ENCODE measurements at places on chromosomes 5 and 9.

- H3K4me1 ChIP-seq, result peaks cover 2% of the 10 kb centered on the region
- DNase-seq, result no peak
- H3K27ac ChIP-seq, result no peak overlapping the region
- H3K4me3 ChIP-seq, result no peak overlapping the region
These were observed 651.0 kb upstream of the RORB start for GRCh38 chr9:73845954-73846690.

GRCh38 chr5:147675168-147675567 is 107.4 kb downstream of the JAKMIP2 start:
- peaks cover 1% of the 10 kb centered on the region for H3K36me3 ChIP-seq
- no peak for DNase-seq
- no peak overlapping the region for H3K27ac ChIP-seq
- H3K4me1 ChIP-seq, result no peaks in the 10 kb centered on the region
- no peak overlapping the region for H3K4me3 ChIP-seq

DNA sequence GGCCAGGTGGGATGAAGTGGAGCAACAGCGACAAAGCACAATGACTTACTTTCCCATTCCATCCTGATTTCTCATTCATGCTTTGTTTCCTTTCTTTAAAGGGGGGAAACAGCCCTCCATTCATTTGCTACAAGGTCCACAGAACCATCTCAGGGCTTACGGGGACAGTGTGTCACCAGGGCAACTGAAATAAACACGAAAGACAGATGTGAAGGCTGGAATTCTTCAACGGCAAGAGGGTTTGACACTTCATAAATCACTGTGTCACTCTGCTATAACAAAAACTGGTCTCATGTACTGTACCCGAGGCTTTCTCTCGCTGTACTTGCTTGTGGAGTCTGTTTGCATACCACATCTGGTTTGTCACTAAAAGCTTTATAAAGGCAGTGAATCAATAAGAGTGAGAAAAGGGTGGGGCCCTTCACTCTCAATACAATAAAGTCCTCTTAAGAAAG is 150.8 kb downstream of the EFNA5 start:
- no peak for DNase-seq
- H3K36me3 ChIP-seq, result no peaks in the 10 kb centered on the region
- no peaks in the 10 kb centered on the region for H3K27me3 ChIP-seq
- peaks cover 31% of the 10 kb centered on the region for H3K4me1 ChIP-seq
- H3K27ac ChIP-seq, result peak overlapping the region; percentile 82

GRCh38 chr9:77495834-77496671 is 152.1 kb downstream of the GNA14 start:
- H3K27ac ChIP-seq, result peak overlapping the region; percentile 11
- H3K4me3 ChIP-seq, result no peak overlapping the region
- DNase-seq, result no peak
- no peaks in the 10 kb centered on the region for H3K27me3 ChIP-seq
- no peaks in the 10 kb centered on the region for H3K4me1 ChIP-seq
- no peaks in the 10 kb centered on the region for H3K36me3 ChIP-seq

- no peak overlapping the region for H3K27ac ChIP-seq
- no peaks in the 10 kb centered on the region for H3K27me3 ChIP-seq
- H3K4me3 ChIP-seq, result no peak overlapping the region
These were observed 596 bp upstream of the CDC37L1 start for GRCh38 chr9:4678679-4679267.

- no peak for DNase-seq
- H3K4me1 ChIP-seq, result peaks cover 23% of the 10 kb centered on the region
- H3K27ac ChIP-seq, result peak overlapping the region; percentile 84
These were observed 138.9 kb downstream of the RGS3 start for GRCh38 chr9:113602126-113603047.
